ENCODE measurements at places on chromosomes 6 and 20.

GRCh38 chr20:59265298-59265697 lies 35.1 kb upstream of the EDN3 start:
- DNase-seq: no peak

DNA sequence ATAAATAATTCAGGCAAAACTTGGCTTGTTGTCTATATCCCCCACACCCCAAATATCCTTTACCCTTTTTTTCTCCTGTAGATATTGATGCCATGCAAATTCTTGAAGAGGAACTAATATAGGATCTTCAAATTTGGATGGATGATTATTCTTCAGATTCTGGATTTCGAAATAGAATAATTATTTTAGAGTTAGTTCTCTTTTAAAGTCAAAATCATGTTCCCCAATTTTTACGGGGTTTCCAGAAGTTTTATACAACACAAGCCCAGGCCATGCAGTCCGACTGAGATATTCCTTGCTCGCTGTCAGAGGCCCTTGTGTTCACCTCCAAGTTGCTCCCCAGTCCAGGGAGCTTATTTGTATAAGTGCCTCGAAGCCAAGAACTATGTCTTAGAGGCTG lies 4.4 kb downstream of the PPIL6 start:
- no peak for DNase-seq

DNA sequence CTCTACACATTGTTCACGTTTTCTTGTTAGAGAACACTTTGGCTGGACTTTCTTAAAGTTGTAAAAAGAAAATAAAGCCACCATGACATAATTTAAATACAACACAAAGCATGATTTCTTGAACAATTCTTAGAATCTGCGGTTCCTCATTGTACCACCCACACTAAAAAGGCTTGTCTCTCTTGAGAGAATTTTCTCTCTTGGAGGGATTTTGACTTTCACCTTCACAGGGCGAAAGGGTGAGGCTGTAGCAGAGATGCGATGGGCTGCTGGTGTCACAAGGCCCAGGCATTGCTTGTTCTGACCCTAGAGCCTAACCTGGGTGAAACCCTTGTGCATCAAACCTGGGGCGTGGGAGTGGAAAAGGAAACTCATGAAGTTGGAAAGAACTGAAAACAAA lies 122.7 kb upstream of the RIPOR2 start:
- DNase-seq: no peak

GRCh38 chr6:16770701-16771569 lies 9.7 kb upstream of the ATXN1 start:
- DNase-seq: peak; percentile 75

GRCh38 chr6:129641344-129641743 lies 68.6 kb downstream of the ARHGAP18 start:
- no peak for DNase-seq

DNA sequence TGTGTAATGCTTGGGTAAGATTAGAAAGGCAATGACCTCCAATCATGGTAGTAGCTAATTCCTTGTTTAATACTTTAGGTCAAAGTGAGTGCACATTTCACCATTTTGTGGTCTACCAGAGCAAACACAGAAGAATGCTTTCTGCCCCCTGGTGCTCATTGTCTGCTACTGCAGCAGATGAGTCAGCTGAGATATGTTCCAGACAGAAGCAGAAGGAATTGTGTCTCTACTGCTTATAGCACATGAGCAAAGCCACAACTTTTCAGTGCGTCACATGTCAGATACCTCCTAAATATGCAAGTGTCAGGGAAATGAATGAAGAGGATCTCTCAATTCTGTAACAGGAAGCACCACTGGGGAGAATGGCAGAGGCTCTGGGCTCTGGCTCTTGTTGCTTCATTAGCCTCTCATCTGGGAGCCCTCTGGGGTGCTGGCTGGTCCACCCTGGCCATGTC lies 308.9 kb downstream of the ALDH8A1 start:
- DNase-seq: peak; percentile 87

GRCh38 chr6:80402266-80402665 lies 295.8 kb downstream of the BCKDHB start:
- DNase-seq: no peak

DNA sequence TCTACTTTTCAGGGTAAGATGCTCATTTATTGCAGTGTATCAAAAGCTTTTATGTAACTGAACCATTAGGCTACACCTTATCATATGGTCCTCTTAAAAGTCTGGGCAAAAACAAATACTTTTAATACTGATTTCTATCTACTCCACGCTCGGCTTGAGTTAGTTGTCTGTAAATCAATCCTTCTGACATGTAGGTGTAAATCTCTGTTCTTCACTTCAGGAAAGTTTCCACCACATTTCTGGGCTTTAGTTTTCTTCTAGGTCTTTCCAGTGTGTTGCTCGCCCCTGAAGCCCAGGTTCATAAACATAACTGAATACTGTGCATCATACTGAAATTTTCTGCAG lies 89.2 kb upstream of the RNF217 start:
- no peak for DNase-seq

DNA sequence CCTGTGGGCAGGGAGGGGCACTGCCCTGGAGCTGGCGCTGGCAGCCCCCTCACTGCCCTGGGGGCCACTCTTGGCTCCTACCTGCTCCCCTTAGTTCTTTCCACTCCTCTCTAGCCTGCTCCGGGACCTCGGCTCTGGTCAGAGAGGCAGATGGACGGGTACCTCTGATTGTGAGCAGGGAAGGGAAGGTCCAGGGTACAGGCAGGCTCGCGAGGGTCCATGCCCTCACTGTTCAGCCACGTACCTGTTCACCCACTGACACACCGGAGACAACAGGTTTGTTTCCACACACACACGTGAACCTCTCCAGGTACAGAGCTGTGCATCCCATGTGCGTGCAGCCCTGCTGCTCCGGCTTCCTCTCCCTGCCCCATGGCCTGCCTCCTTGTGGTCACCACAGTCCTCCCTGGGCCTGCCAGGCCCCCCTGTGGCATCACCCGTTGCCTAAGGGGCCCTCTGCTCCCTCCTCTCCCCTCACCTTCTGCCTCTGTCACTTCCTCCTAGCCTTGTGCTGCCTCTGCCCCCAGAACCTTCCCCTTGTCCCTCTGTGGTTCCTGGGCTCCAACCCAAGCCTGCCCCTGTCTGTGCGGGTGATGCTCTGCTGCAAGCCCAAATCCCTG lies 2.3 kb downstream of the EMILIN3 start:
- no peak for DNase-seq

DNA sequence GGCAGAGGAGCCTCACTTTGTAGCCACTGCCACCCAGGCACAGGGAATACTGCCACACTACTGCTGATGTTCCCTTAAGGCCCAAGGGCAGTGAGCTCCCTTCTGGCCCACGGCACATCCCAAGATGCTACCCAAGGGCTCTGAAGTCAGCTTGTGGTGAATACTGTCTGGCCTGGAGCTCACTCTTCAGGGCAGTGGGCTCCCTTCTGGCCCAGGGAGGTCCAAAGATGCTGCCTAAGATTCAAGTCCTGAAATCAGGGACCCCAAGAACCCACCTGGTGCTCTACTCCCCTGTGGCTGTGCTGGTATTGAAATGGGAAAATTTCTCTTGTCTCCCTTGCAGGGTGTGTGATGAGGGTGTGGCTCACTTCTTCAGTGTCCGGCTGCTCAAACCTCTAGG lies 132.8 kb downstream of the TINAG start:
- no peak for DNase-seq

- DNase-seq: no peak
Measured at GRCh38 chr20:23131766-23132165, 45.6 kb upstream of the CD93 start.

DNA sequence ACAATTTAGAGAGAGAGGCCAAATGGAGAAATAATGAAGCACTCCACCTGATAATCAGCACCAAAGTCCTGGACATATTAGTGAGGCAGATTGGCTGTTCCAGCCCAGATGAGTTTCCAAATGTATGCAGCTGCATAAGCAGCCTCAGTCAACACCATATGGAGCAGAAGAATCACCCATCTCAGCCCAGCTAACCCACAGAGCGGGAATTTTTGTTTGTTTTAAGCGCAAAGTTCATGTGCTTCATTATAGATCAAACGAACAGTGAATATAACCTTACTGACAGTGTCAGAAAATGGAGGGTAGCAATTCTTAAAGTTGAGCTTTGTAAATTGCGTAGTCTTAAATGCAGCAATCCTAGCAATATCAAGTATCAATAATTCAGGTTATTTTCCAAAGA lies 234.0 kb upstream of the CEP162 start:
- DNase-seq: no peak

DNA sequence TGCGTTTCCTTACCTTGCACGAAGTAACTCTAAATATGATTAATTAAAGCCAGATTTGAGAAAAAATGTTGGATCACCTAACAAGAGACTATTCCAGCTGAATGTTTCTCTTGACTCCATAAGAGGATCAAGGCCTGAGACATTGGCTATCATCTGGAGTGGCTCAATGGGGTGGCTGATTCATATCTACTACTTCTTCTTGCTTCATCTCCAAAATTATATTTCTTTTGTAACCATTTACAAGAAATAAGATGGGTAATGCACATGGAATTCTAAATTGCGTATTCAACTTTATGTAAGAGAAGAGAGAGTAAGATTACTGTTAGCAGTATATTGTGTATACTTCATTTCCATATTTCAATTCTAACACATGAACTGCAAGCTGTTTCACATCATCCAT lies 819.0 kb upstream of the EYS start:
- no peak for DNase-seq

- DNase-seq: no peak
Measured at GRCh38 chr6:42402184-42402583, 49.5 kb downstream of the TRERF1 start.

DNA sequence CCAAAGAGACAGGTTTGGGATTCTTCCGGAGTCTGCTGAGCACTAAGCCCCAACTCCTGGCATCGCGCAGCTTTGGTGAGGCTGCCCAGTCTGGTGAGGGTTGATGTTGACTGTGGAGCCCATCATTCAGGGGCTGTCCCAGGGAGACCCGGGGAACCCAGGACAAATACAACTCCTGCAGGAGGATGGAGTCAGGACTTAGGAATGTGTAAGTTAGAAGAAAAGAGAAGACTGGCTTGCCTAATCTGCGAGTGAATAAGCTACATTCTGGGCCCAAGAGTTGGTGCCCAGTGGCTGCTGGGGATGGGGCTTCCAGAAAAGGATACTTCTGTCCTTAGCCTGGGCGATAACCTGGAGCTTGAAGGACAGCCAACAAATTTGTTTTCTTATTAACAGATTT lies 47.9 kb downstream of the STK35 start:
- no peak for DNase-seq

- no peak for DNase-seq
Measured at GRCh38 chr20:50583442-50584150, 73.4 kb downstream of the PTPN1 start.

DNA sequence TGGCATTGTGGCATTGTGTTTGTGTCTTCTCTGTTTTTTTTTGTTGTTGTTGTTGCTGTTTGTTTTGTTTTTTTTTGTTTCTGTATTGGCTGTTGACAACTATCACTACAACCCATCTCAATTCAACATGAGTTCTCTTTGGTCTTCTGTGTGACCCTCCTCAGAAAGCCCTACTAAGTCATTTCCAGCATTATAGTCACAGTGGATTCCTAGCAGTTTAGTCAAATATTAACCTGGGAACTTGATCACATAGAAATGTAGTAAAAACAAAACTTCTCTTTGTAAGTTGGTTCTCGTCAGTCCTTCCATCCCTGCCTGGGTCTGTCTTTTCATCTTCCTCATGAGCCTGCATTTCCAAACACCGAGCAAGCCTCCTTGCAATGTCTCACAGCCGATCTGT lies 16.8 kb downstream of the SLC17A2 start:
- DNase-seq: no peak

DNA sequence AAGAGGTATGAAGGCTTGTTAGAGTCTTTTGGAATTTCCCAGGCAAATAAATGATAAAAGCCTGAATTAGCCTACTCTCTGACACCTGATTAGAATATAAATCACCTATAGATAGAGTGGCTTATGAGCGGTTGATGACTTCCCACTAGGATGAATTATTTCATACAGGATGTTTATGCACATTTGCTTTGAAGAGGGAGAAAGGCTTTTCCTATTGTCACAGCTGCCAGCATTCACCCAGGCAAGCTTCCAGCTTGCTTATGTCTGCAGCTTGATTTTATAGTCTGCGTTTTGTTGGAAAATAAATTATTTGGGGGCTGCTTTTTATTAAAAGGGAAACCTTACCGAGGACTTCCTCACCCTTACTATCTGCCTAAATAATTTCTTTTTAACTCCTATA lies 51.3 kb upstream of the EIF2S2 start:
- no peak for DNase-seq

DNA sequence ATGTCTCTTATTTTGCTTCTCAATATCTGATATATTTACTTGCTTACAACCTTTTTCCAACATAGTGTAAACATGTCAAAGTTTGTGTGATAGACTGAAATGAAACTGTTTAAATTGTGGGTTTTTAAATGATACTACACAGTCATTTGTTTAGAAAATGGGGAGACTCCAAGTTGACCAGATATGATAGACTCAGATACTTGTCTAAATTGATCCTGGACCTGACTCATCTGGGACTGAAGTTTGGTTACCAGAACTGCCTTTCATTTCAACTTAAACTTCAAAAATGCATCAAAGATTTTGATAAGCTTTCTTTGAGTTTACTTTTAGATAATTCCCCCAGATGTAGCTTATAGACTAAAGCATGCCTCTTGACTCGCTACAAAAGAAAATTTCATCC lies 27.0 kb upstream of the PRL start:
- DNase-seq: no peak

DNA sequence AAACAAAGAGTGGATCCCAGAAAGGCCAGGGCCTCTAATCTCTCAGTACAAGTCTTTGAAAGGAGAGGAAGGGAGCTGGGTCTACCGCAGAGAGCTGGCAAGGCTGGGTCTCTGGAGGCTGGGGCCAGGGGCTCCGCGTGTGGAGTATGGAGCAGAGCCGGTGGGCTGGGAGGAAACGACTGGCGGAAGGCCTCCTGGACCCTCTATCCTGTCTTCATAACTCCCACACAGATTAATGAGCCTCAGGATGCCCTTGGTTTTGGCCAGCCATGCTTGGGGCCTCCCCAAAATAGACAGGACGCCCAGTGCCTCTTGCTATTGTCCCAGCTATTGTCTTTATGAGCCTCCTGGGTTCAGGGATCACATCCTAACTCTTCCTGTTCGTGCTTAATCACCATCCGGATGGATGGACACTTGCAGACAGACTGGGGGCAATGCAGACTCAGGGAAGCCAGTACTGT lies 306.4 kb downstream of the DHX35 start:
- peak; percentile 25 for DNase-seq

GRCh38 chr20:12207875-12208274 lies 290.2 kb downstream of the BTBD3 start:
- peak; percentile 14 for DNase-seq

- no peak for DNase-seq
Measured at GRCh38 chr20:20102716-20103258, 50.5 kb downstream of the CFAP61 start.

GRCh38 chr20:52275181-52275691 lies 83.7 kb upstream of the ZFP64 start:
- DNase-seq: no peak

GRCh38 chr20:25486377-25486776 lies 78.9 kb downstream of the GINS1 start:
- DNase-seq: no peak

DNA sequence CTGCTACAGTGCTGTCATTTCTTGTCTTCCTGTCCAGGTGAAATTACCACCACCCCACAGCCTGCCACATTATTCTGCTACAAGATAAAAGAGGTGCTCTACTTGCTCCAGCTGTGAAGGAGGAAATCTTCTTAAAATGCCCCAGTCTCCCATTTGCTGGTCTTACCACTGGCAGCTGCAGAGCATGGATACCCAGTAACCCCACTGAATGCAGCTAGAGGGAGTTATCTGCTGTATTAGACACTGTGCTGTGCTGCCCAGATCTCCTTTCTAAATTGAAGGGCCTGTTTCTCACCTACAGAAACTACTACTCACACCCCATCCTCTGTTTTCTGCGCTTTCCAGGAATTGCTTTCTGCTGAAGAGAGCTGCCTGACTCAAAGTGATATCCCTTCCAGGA lies 517.8 kb downstream of the PKHD1 start:
- no peak for DNase-seq

- DNase-seq: no peak
Measured at GRCh38 chr20:10611357-10611756, 62.4 kb downstream of the JAG1 start.

All from adrenal gland (tissue), 19 donors.